ENCODE measurements at places on chromosomes 2 and 18. TPM values are rescaled to one million over a fixed set of nuclear protein-coding genes. Genes with fewer than 3 reads are reported as not detected.
A peak's percentile ranks its signal among the peaks of the same experiment; 100 is the strongest.

GRCh38 chr2:38960609-38961320, 71.1 kb downstream of the ARHGEF33 start:
- no peak for DNase-seq

DNA sequence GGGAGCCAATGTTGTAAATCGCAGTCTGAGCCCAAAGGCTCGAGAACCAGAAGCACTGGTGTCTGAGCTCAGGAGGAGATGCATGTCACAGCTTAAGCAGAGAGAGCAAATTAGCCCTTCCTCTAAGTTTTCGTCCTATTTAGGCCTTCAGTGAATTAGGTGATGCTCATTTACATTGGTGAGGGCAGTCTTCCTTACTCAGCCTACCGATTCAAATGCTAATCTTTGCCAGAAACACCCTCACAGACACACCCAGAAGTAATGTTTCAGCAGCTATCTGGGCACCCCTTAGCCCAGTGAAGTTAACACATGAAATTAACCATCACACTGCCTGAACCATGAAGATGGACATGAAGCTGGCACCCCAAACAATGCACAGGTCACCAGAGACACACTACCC, 385.1 kb downstream of the STK39 start:
- no peak for DNase-seq

- peak; percentile 48 for DNase-seq
Measured at GRCh38 chr2:107936433-107937359, 49.6 kb upstream of the SLC5A7 start.

GRCh38 chr2:136057802-136058140, 60.2 kb downstream of the CXCR4 start:
- no peak for DNase-seq

GRCh38 chr2:219000569-219000960, 7.3 kb upstream of the CRYBA2 start:
- DNase-seq: peak; percentile 82

DNA sequence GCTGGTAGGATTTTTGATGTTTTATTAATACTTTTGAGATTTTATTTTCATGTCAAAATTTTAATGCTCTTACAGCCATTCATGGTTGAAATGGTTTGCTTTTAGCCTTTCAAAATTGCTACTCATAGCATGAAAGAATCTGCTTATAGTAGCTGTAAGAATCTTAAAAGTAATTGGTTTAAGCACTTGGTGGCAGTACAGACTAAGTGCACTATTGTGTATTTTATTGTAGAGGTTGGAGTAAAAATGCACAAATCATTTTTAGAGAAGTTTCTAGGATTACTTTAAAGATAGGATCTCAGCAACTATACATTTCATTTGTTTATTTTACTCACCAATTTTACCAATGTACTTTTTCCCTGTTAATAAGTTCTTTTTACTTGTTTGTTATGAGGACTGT, 205.8 kb downstream of the SPAG16 start:
- DNase-seq: no peak

DNA sequence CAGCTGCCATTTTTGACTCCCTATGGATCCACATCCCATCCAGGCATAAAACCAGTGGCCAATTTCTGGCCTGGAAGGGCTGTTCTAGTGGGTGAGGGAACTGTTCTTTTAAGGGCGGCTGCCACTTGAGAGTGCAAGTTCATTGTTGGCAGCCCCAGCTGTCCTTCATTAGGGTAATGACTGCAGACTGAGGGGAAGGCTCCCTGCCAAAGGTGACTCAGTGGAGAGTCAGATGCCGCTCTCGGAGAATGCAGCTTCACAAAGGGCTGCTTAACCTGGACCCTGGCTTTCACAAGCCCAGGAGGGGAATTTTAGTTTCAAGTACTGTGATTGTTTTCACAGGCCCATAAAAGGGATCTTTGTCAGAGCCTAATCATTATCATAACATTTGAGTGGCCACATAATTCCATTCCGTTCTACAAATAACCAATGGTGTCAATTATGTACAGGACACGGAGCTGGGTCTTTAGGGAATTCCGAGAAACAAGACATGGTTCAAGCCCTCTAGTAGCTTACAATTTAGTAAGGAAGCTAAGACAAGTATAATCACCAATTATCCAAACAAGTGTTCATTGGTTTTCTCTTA, 235.7 kb downstream of the CDCA7 start:
- peak; percentile 69 for DNase-seq

- DNase-seq: peak; percentile 92
Measured at GRCh38 chr18:74476140-74476539, 19.0 kb upstream of the DIPK1C start.

DNA sequence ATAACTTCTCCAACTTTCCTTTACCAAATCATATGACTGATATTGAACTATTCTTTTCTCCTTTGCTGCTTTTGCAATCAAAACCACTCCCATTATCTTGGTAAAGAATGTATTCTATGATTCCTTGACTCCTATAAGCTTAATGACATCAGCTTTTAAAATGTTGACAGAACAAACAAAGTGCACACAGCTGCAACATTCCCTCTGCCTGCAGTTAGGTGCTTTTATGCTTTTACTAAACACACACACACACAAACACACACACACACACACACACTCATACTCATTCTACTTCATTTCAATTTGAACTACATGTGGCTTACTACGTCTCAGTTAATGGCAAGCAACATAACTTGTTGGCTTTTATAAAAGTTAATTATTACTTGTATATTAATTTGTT, 946.6 kb downstream of the DPP10 start:
- no peak for DNase-seq

GRCh38 chr2:130963849-130964793, 127.4 kb downstream of the ARHGEF4 start:
- DNase-seq: peak; percentile 93

- DNase-seq: no peak
Measured at GRCh38 chr18:24126155-24126961, 12.5 kb upstream of the CABYR start.

GRCh38 chr2:21757805-21758430, 634.1 kb downstream of the TDRD15 start:
- no peak for DNase-seq

DNA sequence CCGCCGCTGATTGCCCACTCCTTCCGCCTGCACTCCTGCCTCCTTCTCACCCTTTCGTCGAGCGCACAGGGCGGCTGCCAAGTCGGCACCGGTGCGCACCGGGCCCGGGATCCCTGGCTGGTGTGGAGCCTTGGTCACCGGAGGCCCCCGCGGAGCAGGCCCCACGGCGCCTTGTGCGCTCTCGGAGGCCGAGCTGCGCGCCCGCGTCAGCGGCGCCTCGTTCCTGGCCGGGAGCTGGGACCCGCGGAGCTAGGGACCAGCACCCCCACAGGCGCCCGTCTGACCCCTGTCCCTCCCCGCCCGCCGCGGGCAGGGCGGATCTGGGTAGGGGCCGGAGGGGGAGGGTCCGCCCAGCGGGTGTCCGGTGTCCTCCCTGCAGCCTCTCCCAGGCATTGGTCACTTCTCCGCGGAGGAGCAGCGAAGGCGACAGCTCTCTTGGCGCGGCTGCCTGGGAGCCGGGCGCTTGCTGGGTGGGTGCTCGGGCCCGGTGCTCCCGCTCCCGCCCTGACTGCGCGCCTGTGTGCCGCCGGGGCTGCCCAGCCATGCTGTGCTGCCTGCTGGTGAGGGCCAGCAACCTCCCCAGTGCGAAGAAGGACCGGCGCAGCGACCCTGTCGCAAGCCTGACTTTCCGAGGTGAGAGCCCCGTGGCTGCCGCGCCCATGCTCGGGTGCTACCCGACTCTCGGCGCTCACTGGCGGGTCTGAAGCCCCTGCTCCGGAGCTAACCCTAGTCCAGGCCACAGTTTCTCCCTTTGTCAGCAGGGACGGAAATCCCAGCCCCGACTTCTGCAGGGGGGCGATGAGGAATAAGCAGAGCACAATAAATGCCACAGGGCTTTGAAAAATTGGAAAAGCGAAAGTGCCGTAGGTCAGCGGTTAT, 13.2 kb downstream of the DYSF start:
- peak; percentile 92 for DNase-seq

DNA sequence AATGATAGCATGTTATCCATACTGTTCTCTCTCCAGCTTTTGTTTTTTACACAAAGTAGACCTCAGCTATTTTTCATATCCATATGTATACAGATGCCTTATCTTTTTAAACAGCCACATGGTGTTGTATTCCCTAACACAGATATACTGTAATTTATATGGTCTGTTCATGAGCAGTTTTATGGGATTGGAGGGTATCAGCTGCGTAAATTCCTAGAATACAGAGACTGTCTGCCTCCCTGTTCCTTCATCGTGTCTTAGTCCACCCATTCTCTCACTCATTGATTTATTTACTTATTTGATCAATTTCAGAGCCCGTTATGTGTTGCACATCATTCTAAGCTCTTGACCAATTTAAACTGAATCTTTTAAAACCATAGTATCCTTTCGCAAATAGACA, 80.6 kb downstream of the GATA6 start:
- DNase-seq: no peak

- no peak for DNase-seq
Measured at GRCh38 chr2:61018318-61018755, 282 bp upstream of the PUS10 start.

DNA sequence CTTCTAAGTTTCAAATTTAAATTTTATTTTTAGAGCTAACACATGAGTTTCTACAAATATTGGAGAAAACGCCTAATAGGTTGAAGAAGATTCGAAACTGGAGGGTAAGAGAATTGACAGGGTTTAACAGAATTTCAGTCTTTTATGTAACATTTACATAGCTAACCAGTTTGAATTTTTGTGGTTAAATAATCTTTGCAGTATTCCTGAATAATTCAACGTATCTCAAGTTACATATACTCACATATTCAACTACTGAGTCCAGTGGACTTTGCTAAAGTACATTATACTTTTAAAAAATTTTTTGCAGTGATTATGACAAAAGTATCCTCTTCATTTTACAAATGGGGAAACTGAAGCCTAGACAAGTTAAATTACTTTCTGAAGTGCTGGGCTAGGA, 34.0 kb downstream of the CCNT2 start:
- DNase-seq: no peak

DNA sequence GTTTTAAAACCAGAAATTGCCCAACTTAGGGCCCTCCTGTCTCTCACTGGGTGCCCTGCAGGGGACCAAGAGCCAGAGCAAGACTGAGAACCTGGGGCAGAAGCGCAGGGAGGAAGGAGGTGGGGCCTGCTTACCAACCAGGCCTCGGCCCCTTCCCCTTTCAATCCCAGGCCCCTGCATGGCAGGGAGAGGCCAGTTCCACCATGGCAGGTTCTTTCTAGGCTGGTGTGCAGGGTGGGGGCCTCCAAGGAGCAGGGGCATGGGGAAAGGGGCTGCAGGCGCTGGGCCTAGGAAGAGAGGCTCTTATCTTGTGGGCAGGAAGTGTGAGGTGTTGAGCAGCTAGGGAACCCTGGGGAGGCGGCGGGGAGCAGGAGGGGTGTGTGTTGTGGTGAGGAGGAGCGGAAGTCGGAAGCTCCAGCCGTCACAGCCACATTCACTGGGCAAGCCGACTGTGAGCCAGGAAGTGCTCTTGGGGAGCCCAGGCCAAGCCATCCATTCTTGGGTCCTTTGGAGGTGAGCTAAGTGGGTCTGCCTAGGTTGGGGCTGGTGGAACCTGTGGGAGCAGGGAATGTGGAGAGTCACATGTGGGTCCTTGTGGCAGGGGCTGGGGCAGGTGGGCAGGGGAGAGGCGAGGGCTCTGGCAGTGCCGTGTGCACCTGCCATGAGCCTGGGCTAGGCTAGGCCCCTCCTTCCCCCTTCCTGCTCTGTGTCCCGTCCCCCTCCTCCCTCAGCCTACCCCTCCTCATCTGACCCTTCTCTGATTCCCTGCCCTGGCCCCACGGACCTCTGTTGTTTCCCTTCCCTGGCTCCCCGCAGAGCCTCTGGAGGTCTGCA, at the start of gene PSD4:
Gene PSD4, plus strand, starts transcription at position 430 of the 834 bp plus-strand sequence. CDS start 8,486 bp downstream, outside the sequence.
- DNase-seq: no peak

GRCh38 chr2:157523270-157524247, 79.7 kb upstream of the CYTIP start:
- no peak for DNase-seq

DNA sequence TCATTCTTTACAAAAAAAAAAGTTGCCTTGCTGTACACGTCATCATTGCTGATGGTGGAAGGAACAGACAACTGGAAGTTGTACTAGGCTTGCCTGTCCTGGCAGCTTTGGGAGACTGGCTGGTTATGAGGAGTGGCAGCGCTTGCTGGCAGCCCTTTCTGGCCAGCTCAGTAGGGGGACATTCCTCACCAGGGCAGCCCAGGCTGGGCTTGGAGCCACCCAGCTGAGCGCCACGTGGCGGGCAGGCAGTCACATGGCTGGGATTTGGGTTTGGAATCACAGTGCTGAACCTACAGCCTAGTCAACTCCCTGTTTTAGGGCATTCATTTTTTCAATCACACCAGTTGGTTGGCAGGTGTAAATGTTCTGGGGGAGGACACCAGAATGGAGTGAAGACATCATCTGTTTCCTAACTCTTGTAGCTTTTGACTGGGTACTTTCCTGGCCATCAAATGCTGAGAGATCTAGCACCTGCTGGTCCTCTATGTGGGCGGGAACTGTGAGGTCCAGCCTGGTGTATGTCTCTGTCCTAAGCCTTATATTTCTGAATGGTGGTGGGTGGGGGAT, 139.3 kb downstream of the SETBP1 start:
- DNase-seq: no peak

GRCh38 chr18:50507120-50507590, 52.7 kb upstream of the MAPK4 start:
- no peak for DNase-seq

DNA sequence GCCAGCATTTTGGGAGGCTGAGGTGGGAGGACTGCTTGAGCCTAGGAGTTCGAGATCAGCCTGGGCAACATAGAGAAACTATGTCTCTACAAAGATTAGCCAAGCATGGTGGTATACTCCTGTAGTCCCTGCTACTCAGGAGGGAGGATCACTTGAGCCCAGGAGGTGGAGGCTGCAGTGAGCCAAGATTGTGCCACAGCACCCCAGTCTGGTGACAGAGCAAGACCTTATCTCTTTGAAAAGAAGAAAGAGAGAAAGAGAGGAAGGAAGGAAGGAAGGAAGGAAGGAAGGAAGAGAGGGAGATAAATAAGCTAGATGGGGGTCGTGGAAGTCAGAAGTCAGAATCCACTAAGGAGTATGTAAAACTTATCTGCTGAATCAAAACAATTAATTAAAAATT, 16.2 kb downstream of the GPR75 start:
- no peak for DNase-seq

ITGB1BP1 gene
- total RNA-seq: 32.4 TPM

CNTNAP5 gene
- not detected for total RNA-seq

SLC16A14 gene
- under 0.01 TPM for total RNA-seq

SLC11A1 gene
- total RNA-seq: 0.29 TPM

UPP2 gene
- not detected for total RNA-seq

SCYGR2 gene
- total RNA-seq: not detected

CD8B2 gene
- total RNA-seq: not detected

INPP5D gene
- under 0.01 TPM for total RNA-seq

COL5A2 gene
- total RNA-seq: 632 TPM

LNPK gene
- 51.0 TPM for total RNA-seq

DNAJC5G gene
- not detected for total RNA-seq

LYPD1 gene
- total RNA-seq: 5.9 TPM

NOL4 gene
- total RNA-seq: not detected

CNGA3 gene
- total RNA-seq: 0.29 TPM
